Activated CD4-positive, alpha-beta T cell treated with anti-CD3 and anti-CD28 coated beads, Interleukin-2, amount 50 U/mL, for 16 hours (primary cell): ENCODE measurements at places on chromosomes 13 and 19.
A peak's percentile ranks its signal among the peaks of the same experiment; 100 is the strongest.

DNA sequence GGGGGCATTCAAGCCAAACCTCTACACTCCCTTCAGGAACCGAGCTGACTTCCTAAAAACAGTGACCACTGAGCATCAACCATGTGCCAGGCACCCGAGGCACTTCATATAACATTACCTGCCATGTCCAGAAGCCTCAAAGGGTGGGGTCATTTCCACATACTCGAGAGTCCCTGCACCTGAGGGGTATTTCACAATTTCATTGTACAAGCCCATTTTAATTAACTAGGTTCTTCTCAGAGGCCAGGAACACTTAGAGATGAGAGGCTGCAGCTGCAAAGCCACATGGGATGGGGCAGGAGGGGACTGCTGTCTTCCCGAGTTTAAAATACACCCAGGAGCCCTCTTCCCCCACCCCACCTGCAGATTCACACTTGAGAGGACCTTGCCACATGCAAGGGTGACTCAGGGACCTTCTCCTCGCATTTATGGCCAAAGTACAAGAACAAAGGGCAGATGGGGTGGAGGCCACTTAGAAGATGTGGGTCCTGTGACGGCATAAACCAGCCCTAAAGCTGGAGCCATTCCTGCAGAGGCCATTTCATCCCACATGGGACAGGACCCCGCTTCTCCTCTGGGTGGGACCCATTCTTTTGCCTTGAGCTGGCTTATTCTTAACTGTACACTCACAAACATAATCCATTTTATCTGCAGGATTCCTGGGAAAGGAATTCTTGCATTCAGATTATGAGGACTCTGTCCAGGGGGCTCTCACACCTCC lies 43.9 kb downstream of the RAB20 start:
- no peak for DNase-seq

- DNase-seq, result no peak
Observed at GRCh38 chr13:84393981-84394625, 511.8 kb upstream of the SLITRK1 start.

DNA sequence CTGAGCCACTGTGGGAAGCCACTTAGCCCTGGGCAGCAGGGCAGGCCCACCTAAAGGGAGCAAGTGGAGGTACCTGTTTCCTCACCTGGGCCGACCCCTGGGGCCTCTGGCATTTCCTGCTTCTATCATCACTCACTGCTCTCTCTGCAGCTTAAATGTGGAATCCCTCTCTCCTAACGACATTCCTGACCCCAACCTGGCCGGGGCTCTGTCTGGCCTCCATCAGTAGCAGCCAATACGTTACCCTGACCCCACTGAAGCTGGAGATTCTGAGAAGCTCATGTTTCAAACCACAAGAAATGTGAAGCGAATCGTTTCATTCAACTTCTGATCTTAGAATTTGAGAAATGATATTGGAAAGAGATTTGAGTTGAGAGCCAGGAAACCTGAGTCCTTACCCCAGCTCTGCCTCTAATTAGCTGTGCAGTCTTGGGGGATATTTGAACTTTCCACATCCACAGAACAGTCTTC lies 39.9 kb downstream of the DOCK9 start:
- DNase-seq, result no peak

DNA sequence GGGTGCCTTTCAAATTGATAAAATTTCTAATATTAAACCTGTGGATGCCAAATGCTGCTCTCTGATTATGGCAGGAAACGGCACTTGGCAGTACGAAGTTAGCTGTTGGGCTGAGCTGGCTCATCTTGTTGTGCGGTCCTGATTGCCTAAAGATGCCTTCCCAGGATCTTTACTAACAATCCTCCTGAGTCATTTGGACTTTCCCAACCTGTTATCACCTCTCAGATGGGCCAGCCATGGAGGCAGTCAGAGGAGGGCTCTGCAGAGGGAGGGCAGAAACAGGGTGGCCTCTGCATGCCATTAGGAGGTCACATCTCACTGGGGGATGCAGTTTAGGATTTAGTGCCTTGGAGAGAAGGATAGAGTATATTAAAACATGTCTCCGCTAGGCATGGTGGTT lies 27.3 kb downstream of the ALOX5AP start:
- DNase-seq, result no peak

DNA sequence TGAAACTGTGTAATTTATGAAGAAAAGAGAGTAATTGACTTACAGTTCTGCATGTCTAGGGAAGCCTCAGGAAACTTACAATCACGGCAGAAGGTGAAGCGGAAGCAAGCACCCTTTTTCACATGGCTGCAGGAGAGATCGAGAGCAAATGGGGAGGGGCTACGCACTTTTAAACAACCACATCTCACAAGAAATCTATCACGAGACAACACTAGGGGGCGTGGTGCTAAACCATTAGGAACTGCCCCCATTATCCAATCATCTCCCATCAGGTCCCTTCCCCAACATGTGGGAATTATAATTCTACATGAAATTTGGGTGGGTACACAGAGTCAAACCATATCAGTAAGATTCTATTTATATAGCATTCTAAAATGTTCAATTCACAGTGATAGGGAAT lies 114.8 kb upstream of the TRPC4 start:
- DNase-seq, result no peak

GRCh38 chr19:42206871-42207755 lies 10.4 kb downstream of the DEDD2 start:
- no peak for DNase-seq

DNA sequence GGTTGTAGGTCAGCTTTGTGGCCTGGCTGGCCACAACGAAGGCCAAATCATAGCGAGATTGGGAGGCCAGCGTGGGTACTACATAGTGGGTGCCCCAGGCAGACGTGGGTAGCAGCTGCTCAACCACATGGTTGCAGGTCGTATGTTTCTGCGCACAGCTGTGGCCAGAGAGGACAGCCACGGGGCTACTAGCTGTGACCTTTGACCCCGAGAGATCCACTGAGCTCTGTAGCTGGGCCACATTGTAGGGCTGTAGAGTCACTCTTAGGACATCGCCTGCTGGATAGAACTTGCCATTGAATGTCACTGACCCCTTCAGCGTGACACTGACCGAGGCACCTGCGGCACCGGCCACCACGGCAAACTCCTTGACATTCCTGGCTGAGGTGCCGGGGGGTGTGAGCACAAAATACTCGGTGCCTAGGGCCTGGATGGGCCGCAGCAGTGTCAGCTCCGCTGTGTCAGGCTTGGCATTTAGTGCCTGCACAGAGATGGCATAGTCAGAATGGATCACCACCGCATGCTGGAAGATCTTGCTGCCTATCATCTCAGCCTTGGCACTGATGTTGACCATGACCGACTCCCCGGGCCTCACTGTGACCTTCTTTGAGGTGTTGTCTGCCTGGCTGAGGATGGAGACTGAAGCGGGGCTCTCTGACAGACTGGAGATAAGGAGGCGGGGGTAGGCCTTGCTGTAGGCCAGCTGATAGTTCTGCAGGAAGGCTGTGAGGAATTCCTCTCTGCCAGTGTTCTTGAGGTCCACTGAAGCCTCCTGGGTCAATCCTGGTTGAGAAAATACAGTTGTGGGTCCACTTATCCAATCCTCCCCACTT lies 6.7 kb downstream of the FCGBP start:
- DNase-seq, result no peak

- no peak for DNase-seq
Observed at GRCh38 chr19:2044709-2045500, 6.1 kb downstream of the MKNK2 start.

GRCh38 chr19:15737722-15738121 lies at the start of gene OR10H3:
Gene OR10H3 (plus strand): TSS chr19:15737985. CDS start chr19:15741393, 3,408 bp downstream.
- DNase-seq, result no peak

DNA sequence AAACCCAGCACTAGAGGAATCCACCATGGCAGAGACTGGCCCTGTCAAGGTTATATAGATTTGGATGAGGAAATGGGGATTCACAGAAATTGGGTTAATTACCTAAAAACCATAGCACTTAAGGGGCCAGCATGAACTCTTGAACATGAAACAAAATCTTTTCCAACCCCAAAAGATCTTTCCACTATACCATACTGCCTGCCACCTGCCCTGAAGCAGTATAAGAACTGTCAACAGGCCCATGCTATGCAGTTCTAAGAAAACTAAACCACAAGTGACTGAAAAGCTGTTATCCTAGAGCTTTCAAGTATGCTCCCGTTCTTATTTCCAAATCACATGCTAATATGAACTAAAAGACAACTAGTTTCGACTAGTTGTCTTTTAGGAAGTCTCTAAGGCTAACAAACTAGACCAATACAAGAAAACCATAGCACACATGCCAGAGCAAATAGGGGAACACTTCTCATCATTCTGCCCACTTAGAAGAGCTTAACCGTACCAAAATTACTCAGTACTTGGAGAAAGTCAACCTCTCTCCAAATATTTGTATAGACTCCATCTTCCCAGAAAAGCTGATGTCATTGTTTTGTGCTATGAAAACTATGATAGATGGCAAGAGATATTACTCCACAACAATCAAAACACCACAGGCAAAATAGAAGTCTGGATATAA lies 27.5 kb downstream of the HSPH1 start:
- peak; percentile 49 for DNase-seq

DNA sequence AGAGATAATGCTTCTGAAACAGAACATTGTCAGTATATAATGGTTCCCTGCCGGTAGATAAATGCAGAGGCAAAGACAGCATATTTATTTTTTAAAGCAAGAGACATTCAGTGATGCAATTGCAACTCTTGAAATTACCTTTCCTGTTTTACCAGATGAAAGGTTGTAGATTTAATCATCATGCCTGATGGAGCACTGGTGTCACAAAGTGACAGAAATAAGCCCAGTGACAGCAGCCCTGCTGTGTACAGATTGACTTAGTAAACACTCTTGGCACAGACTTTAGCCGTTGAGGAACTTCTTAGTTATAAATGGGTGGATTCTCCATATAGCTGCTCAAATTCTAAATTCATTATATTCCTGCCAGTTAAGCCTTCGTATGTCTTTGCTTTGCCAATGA lies 172.5 kb downstream of the ITGBL1 start:
- DNase-seq, result peak; percentile 64

- DNase-seq, result peak; percentile 70
Observed at GRCh38 chr19:7426986-7427385, 61.8 kb downstream of the PEX11G start.

- no peak for DNase-seq
Observed at GRCh38 chr13:36986462-36987240, 12.5 kb downstream of the ALG5 start.

DNA sequence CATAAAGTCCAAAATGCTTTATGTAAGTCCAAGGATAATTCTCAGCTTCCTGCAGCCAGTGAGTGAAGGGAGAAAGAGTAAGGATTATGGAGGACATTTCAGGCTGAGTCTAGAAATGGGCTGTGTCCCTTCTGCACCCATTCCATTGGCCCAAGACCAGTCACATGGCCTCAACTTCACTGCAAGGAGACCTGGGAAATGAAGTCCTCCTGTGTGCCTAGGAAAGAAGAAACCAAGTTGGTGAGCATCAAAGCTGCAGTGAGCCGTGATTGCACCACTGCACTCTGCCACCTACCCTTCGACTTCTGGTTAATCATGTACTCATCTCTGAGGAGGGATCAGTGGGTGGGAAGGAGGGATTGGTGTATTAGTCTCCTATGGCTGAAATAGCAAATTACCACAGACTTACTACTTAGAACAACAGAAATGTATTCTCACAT lies 3.6 kb upstream of the CD37 start:
- peak; percentile 76 for DNase-seq

GRCh38 chr19:19077103-19077502 lies 13.3 kb downstream of the SLC25A42 start:
- no peak for DNase-seq

DNA sequence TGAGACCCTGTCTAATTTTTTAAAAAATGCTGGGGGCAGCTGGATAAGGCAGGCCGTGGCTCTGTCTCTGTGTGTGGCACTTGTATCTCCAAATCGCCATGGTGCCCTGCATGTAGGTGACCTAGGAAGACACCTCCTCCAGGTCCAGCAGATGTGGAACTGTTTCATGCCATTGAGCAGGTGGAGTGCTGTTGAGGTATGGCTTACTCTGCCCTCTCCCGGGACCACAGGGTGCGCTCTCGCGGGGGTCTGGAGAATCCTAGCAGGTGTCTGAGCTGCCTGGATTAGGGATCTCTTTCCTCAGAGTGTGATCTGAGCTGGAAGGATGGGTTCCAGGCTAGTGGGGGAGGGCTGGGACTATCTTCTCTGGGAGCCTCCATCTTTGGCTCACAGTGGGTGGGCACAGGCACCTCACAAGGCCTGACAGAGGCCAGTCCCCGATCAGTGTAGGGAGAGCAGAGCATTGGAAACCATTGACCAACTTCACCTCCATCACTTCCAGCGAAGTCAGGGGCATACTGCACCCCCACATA lies 67.7 kb upstream of the TM9SF2 start:
- DNase-seq, result no peak

- DNase-seq, result peak; percentile 92
Observed at GRCh38 chr19:50330365-50331078, 1.3 kb upstream of the KCNC3 start.

GRCh38 chr13:65856431-65856830 lies 1373.7 kb downstream of the PCDH9 start:
- DNase-seq, result no peak

- peak; percentile 87 for DNase-seq
Observed at GRCh38 chr19:1252821-1253513, 4.6 kb downstream of the MIDN start.
